ENCODE measurements at places on chromosomes 5 and 9.
A peak's percentile ranks its signal among the peaks of the same experiment; 100 is the strongest.

DNA sequence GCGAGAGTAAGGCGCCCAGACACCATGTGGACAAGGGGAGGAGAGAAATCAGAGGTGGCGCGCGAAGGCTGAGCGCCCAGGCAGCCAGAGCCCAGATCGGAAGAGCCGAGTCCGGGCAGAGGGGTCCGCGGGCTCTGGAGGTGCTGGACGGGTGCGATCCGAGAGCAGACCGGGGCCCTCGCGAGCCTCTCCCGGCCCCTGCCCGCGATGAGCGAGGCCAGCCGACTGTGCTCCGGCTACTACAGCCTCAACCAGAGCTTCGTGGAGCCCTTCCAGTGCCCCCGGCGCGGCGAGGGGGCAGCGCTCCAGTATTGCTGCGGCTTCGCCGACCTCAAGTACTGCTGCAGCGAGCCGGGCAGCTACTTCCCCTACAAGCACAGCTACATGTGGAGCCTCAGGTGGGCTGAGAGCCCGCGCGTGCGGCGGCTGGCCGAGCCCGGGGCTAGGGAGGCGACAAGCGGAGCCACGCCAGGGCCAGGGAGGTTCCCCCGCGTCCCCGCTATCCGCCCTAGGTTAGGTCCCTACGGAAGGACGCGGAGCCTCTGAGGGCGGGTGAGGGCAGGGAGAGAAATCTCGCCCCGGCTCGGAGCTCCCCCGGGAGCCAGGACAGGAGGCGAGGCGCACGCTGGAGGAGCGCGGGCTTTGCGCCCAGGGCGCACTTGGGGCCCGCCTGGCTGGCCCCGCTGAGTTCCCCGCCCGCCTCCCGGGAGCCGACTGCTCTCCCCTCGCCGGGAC, at the start of gene SHISAL2B:
SHISAL2B (plus strand) TSS at position 87 of the 735 bp plus-strand sequence; CDS start at position 208, 121 bp downstream.
- no peak for DNase-seq

DNA sequence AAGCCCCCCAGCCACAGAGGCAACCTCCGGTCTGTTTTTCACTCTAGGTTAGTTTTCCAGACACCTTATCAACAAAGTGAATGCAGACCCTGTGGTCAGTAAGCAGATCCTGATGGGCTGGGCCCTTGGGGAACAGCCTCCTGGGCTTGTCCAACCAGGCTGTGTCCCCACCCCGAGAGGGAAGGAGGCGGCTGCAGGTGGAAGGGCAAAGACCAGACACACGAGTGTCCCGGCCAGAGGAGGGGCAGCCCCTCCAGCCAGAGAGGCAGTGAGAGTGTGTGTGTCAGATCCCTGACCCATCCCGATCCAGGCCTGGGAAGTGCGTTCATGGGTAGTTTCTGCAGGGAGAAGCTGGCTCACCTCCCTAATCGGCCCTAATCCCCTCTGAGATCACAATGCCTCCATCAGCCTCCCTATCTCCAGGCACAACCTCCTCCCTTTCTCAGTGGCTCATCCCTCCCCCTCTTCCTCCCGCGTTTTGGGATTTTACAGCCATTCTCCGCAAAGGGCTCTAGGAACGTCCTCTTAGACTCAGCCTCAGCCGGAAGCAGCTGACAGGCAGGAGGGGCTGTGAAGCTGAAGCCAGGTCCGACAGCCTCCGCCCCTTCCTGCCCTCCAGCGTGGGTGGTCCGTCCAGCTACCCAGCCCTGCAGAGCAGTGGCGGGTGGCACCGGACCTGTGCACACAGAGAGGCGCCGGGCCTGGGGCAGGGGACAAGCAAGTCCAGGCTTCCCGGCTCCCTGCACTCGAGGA, 9.7 kb downstream of the SLC12A7 start:
- no peak for DNase-seq

- no peak for DNase-seq
Measured at GRCh38 chr5:111173476-111173875, 50.7 kb upstream of the CAMK4 start.

GRCh38 chr5:115309751-115310370, 13.4 kb upstream of the CCDC112 start:
- no peak for DNase-seq

- DNase-seq, result no peak
Measured at GRCh38 chr9:94639999-94640376, 670 bp upstream of the FBP1 start.

GRCh38 chr9:130451004-130451390, 6.2 kb downstream of the ASS1 start:
- no peak for DNase-seq

DNA sequence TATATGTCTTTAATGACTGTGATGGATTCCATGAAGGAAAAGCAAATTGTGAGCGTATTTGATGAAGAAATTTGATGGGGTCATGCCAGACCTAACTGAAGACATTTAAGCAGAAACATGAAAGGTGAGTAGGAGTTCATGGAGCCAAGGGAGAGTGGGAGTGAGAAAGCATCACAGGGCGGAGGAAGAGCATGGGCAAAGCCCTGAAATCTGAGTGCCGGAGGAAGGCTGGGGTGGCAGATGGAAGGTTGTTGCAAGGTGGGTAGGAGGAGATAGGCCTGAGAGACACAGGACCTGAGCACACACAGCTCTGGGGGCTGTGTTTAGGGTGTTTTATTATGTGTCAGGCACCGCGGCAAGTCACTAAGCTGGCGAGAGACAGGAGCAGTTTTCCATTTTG, 100.3 kb upstream of the SPOCK1 start:
- no peak for DNase-seq

DNA sequence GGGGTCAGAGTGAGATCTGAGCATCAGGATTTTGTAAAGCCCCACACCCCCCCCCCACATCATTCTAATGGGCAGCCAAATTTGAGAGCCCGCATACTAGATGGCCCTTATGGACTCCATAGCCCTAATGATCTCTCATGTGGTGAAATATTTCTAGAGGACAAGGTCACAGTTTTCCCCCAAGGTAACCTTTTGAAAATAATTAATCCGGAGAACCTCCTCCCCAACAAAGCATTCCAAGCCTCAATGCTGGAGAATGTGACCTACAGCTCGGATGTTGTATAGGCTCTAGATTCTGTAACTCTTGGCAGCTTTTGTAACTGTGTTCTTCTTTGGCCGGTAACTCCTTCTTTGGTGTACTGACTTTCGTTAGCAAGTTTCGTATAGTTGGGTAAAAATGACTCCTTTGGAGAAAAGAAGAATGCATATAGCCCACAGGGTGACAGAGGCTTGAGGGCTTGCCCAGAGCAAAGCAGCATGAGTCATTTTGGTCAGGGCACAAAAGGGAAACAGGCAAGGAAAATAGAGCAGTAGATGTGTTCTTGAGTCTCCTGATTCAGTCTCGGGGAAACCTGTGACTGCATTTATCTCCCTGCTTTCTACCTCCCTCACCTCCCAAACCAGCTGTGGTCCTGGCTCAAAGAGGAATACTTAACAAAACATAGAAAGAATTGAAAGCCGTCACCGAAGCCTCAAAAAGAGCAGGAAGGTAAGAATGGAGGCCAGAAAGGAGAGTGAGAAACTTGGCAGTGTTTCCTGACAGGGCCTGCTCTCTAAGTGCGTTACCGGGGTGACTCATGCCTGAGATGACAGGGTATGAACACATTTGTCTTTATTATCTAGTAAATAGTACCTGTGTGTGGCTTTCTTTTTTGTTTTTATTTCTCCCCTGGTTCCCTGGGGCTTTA, 6.6 kb upstream of the XPA start:
- peak; percentile 59 for DNase-seq

- no peak for DNase-seq
Measured at GRCh38 chr9:101437806-101438232, 2.2 kb upstream of the ALDOB start.

- no peak for DNase-seq
Measured at GRCh38 chr9:95104980-95105379, 212.5 kb downstream of the FANCC start.

- peak; percentile 16 for DNase-seq
Measured at GRCh38 chr9:89486681-89487080, 11.2 kb downstream of the SEMA4D start.

GRCh38 chr5:72281764-72282499, 38.1 kb downstream of the MRPS27 start:
- DNase-seq, result no peak

DNA sequence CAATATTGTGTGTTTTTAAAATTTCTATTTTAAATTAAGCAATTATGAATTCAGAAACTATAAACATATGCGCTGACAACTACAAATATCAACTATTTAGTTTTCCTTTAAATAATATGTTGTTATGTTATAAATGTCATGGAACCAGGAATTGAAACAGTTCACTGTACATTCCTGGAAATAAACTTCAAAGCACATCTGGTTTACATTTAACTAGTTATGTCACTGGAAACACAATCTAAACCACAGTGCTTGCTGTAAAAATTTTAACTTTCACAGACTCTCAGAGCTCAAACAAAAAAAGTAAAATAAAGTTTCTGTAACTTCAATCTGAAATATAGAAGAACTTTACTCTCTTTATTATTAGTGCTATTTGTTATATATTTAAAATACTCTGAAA, 179.2 kb downstream of the FBN2 start:
- no peak for DNase-seq

All from activated CD4-positive, alpha-beta memory T cell treated with anti-CD3 and anti-CD28 coated beads for 36 hours (primary cell).